ENCODE measurements at places on chromosomes 7 and 10.

- DNase-seq = no peak
Measured at GRCh38 chr10:26787362-26787761, 73.4 kb downstream of the ABI1 start.

GRCh38 chr10:22677333-22677732 lies 37.0 kb downstream of the PIP4K2A start:
- DNase-seq = no peak

DNA sequence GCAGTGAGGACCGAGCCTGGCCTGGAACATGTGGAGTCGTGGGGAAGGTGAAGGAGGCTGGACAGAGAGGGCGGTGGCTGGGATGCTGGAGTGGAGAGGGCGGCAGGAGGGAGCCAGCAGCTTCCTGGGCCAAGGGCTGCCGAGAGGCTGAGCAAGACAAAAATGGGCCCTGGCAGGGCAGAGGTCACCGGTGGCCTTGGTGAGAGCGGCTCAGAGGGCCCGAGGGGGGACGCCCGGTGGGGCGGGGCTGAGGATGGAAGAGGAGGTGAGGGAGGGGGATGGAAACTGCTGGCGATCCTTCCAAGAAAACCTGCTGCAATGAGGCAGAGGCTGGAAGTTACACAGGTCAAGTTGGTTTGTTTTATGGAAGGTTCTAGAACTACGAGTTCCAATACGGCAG lies 69.5 kb downstream of the ELFN1 start:
- DNase-seq = no peak

DNA sequence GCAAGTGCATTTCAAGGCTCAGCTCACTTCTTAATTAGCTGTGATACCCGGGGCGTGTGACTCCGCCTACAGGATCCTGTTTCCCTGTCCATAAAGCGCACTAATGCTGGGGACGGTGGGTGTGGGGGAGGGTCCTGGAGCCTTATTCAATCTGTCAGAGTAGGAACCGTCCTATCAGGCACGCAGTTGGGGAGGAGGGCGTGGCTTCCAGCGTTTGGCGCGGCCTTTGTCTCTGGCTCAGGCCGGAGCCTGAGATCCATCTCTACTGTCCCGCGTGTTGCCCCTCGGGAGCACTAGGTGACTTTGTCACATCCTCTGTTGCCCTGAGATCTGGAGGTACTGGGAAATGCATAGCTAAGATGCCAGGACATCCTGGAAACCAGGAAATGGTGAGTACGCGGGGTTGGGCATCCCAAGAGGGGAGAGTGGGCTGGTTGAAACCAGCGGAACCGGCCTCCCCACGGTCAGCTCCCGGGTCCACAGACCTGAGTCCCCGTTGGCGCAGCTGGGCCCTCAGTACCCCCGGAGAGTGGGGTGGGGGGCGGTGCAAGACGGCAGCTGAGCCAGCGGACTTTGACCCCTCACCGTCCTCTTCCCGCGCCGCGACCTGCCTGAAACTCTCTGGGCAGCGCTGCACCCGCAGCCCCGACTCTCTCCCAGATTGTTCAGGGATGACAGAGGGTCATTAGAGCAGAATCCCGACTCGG lies 104.4 kb upstream of the ZNF92 start:
- peak; percentile 99 for DNase-seq

- DNase-seq = no peak
Measured at GRCh38 chr10:132417957-132418441, 21.0 kb downstream of the PWWP2B start.

Data from neural progenitor cell (in vitro differentiated cells).